Stimulated activated CD4-positive, alpha-beta T cell treated with anti-CD3 and anti-CD28 coated beads, Interleukin-1b, Interleukin-23, amount 100 ng/mL, for 24 hours (primary cell): ENCODE measurements at places on chromosomes 7 and 10.

GRCh38 chr7:47878662-47879061, 69.6 kb downstream of the PKD1L1 start:
- DNase-seq: no peak

DNA sequence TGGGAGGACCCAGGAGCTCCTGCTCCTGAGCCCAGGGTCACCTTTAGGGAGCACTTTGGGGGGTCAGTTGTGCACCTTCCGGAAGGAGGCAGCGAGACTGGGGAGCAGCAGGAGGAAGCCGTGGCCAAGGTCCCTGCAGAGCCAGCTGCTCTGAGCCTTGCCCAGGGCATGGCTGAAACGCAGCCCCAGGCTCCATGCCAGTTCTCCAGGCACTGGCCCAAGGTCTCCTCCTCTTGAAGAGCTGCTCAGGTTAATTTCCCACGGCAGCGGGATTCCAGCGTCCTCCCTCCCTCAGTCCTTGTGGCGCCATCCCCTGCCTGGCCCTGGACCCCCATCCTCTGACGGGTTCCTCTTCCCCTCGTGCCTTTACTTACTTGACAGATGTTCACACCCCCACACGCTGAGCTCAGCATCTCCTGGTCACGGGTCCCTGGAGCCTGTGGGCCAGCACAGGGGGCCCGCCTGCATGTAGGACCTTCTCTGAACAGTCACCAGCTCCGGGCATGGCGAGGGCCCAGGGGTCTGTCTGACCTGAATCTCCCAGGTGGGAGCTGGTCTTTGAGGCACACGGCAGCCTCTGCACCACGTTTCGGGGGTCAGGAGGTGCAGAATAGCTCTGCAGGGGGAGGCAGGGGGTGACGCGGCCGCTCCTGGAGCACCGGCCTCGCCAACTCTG, 16.7 kb upstream of the CFAP46 start:
- DNase-seq: no peak

DNA sequence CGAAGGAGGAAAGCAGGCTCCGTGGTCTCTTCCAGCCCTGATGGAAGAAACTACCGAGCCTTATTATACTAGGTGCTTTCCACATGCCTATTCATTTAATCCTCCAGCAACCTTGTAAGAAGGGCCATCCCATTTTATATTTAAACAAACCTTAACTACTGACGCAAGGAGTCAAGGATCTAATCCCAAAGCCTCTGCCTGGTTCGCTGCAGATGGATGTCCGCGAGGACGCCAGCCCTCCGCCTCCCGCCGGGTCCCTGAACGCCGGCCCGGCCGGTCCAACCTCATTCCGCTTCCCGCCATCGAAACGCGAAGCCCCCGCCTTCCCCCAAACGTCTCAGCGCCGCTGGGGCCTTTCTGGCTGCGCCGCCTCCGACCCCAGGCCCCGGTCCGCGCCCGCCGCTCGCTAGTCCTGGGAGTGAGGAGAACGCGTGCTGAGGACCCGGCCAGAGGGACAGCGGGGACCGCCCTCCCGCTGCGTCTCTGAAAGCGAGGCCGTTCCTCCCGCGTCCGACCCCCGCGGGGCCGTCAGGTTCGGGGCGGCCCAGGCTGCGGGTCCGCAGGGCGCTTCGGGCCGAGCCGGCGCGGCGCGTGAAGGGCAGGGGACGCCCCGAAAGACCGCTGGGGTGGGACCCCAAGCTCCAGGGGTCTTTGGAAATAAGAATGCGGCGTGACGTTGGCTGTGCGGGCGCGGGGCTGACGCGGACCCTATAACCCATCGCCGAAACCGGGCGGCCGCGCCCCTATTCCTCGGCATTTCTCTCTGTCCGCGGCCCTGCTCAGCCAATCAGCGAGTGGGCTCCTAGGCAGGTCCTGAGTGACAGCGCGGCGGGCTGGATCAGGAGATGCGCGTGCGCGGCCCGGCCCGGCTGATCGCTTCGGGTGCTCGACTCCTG, at the start of gene ATP6V0E2:
Gene ATP6V0E2, plus strand, starts transcription at position 896 of the 896 bp plus-strand sequence. CDS start 97 bp downstream, outside the sequence.
- DNase-seq: peak; percentile 95

DNA sequence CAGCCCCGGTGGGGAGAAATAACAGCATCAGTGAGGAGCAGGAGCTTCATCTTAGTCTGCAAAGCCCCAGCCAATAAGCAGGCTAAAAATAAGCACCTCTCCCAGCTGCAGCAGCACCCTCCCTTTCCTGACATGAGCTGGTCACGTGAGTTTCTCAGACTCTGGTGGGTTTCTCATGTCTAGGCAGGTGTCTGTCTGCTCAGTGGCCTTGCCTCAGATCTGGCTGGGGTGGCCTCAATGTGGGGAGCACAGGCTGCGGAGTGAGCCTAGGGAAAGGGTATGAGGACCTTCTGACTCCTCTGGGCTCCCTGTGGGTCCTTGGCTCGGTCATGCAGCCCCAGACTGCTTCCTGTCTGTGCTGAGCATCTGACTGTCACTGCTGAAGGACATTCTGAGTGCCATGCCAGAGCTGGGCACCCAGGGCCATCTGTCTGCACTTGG, 81.6 kb upstream of the LRRC4 start:
- no peak for DNase-seq

DNA sequence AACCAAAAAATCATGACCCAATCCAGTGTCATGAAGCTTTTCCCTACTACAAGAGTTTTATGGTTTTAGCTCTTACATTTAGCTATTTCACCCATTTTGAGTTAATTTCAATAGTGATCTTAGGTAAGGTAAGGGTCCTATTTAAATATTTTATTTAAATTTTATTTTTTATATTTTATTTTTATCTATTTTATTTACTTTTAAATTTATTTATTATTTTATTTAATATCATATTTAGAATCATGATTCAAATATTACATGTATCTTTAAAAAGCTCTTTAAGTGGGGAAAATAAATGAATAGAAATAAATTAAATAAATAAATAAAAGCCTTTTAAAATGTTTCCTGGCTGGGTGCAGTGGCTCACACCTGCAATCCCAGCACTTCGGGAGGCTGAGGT, 276.0 kb downstream of the SKIDA1 start:
- DNase-seq: no peak
